ENCODE measurements at places on chromosomes 16 and 17.

DNA sequence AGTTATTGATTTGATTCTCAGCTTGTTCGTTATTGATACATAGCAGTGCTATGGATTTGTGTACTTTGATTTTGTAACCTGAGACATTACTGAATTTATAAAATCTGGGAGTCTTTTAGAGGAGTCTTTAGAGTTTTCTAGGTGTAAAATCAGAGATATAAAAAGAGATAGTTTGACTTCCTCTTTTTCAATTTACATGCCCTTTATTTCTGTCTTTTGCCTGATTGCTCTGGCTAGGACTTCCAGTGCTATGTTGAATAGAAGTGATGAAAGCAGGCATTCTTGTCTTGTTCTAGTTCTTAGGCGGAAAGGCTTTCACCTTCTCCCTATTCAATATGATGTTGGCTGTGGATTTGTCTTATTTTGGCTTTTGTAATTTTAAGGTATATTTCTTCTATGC lies 106.2 kb downstream of the PHKB start:
- no peak for DNase-seq

- DNase-seq: no peak
Observed at GRCh38 chr16:71916397-71916920, 21.1 kb downstream of the IST1 start.

DNA sequence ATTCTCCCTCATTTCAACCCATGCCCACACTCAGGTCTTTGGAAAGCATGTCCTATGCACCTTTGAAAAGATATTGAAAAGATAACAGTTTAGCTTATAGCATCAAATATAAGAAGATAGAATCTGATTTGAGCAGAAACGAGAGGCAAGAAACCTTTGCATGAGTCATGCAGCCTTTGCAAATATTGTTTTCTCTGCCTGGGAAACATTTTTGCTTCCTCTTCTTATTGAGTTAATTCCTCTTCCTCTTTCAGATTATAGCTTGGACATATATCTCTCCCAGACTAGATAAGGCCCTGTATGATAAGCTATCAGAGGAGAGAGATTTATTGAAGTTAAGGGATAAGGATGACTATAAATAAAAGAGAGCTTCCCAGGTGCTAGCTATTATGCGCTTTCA lies 46.1 kb upstream of the KCNJ2 start:
- no peak for DNase-seq

- DNase-seq: no peak
Observed at GRCh38 chr17:57082441-57082840, 2.6 kb upstream of the AKAP1 start.

Data from effector CD8-positive, alpha-beta T cell (primary cell).